ENCODE measurements at places on chromosomes 13 and 19.

GRCh38 chr19:5340637-5341447 is at the start of gene PTPRS:
Gene PTPRS, minus strand, starts transcription at chr19:5340812. Its CDS starts 54,672 bp downstream, at chr19:5286140.
- peak; percentile 26 for DNase-seq

DNA sequence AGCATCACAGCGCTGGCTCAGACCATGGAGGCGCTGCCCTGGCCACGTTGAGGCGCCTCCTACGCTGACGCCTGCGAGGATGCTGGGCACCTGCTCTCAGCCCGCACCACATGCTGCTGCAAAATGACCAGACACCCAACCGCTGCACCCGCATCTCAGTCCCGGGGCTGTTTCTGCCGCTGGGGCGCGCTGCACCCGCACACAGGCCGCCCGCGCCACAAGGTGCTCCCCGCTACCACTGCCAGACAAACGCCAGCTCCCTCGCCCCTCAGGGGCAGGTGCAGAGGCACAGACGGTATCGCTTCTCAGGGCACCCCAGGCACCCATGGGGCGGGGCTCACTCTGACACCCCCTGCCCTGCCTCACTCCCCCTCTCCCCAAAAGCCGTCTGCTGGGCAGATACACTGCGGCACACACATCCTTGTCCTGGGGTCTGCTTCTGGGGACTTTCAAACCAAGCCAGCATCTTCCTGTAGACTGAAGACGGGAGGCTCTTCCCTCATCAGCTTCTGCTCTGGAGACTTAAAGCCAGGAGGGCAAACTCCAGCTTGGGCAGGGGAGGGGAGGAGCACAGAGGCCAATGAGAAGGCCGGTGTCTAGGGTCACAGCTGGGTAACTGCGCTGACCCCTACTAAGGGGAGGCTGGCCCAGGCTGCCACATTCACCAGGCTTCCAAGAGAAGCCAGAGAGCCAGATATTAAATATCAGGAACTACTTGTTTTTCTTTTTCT is 16.3 kb downstream of the CHERP start:
- DNase-seq, result no peak

GRCh38 chr19:28424077-28424476 is 788.9 kb downstream of the UQCRFS1 start:
- no peak for DNase-seq

DNA sequence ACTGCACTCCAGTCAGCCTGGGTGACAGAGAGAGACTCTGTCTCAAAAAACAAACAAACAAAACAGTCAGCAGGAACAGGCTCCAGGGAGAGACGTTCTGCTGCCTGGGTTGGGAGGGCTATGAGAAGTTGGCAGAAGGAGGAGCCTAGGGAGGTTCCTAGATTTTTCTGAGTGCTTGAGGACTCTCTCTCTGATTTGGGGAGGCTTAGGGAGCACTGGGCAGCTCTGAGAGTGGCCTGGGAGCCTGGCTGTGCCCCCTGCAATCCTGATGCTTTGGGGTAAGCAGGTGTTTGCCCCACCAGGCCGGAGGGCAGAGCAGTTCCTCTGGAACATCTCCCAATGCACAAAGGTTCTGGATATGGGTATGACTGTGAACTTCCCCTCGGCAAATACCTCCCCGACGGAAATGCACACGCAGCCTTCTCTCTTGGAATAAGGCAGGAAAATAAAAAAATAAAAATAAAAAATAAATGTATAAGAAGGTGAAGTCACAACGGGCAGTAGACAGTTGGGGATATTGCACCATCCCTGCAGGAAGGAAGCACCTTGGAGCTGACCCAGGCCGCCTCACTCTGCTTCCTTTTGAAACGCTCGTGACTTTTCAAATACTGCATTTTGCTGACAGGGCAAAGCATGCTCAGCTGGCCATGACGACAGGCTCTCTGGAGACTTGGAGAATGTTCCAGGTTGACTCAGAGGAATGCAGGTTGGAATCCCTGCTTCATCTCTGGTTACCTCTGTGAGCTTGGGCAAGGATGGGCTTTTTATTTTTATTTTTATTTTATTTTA is 26.5 kb upstream of the HOMER3 start:
- no peak for DNase-seq

DNA sequence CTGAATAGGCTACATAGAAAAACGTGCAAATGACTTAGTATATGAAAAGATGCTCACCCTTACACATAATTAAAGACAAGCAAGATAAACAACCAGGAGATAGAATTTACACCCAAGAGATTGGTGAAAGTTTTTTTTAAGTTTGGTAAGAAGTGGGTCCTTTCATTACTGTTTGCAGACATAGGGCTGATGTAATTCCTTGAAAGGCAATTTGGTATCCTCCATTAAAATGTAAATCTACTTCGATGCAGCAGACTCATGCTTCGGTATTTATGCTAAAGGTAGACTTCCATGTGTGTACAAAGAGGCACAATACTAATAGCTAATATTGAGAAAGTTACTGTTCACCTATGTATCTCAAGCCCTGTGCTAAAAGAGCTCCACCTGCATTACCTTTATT is 33.5 kb downstream of the CNMD start:
- DNase-seq, result no peak

DNA sequence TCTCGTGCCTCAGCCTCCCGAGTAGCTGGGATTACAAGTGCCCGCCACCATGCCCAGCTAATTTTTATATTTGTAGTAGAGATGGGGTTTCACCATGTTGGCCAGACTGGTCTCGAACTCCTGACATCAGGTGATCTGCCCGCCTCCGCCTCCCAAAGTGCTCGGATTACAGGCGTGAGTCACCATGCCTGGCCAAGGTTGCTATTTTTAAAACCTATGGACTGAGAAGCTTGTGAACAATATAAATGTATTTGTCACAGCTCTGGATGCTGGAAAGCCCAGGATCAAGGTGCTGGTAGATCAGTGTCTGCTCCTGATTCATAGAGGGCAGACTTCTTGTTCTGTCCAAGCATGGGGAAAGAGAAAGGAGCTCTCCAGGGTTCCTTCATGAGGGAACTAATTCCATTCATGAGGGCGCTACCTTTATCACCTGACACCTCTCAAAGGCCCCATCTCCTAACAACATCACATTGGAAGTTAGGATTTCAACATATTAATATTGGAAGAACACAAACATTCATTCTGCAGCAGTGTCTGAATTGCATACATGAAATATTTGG is 16.1 kb downstream of the CARD8 start:
- no peak for DNase-seq

DNA sequence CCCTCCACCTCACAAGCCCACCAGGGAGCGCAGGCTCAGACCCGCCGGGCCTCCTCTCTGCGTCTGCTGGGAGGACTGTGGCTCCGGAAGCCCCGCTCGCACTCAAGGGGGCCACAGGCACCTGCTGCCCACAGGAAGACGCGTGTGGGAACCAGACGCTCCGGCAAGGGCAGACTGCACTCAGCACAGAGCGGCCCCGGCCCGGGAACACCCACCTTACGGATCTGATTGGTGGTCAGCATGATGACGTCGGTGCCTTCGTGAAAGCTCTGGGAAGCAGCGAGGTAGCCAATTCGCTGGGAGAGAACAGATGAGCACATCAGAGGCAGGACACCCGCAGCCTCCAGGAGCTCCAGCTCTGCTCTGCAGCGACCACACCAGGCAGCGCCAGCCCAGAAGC is 14.6 kb downstream of the AP3D1 start:
- peak; percentile 50 for DNase-seq

DNA sequence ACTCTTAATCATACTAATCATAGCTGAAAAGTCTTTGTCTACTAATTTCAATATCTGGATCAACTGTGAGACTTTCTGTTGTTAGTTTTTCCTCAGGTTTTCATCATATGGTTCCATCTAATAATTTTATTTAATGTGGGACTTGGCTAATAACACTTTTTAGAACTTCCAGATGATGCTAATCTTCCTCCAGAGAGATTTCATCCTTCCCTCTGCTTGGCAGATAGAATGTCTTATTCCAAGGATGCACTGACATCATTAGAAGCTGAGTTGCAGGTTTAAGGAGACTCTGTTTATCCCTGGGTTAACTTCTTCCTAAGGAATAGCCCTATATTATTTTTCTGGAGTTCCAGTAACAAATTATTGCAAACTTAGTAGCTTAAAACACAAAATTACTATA is 325.6 kb downstream of the COG6 start:
- no peak for DNase-seq

- no peak for DNase-seq
These were observed 234.5 kb downstream of the DLEU7 start for GRCh38 chr13:50609011-50609410.

DNA sequence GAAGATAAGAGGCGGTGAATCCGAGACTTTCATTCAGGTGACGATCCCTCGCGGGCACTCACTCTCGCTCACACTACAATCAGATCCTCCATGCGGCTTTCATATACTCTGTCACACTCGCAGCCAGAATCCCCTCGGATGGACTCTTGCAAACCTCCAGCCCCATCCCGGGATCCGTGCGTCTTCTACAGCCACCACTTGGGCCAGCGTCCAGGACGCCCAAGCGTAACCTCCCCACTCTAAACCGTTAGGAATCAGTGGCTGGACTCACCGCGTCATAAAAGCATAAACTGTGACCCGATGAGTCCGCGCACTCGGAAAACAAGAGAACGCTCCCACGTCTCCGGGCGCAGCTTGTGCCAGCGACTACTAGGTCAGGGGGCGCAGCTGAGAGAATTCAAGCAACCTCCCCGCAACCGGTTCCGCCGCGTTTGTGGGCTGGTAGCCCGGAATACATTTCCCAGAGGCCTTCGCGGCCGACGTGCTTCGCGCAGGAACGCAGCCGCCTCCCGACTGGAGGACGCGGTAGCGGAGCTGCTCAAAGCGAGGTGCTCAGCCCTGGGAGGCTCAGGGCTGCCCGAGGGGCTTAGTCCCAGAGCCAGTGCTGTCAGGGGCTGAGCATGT is 27.6 kb downstream of the ZNF607 start:
- DNase-seq, result peak; percentile 88

GRCh38 chr19:16368385-16369305 is 44.0 kb downstream of the KLF2 start:
- no peak for DNase-seq

GRCh38 chr19:55340784-55341147 is 1.1 kb downstream of the KMT5C start:
- DNase-seq, result peak; percentile 75

GRCh38 chr19:2223391-2223790 is 12.7 kb downstream of the PLEKHJ1 start:
- DNase-seq, result no peak

DNA sequence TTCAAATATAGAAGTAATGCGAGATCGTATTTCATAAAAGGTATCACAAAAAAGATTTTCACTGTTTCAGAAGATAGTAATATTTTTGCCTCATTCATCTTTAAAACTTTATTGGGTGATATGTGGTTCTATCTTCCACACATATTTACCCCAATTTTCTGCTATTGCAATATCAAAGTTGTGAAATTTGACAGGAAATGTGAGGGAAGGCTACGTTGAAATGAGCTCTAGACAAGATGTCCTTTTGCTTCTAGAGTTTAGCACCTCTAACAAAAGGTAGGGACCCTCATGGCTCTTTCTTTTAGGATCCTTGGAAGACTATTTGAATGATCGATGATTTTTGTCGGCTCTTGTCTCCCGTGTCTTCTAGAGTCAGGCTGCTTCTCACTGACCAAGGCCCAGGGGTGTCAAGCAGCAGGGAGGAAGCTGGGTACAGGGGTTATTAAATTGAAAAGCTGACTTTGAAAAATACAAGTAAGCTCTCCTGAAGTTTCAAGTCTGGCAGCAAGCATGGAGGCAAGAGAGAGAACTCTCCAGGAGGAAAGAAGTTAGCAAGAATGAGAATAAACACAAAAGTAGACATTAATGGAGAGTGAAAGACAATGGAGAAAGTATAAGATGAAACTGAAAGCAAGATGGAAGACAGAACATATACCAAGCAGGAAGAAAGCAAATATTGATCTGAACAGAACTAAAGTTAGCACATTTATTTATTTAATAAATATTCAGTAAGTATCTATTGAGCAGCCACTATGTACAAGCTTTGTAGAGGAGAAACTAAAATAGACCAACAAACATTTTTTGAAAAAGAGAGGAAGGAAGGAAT is 73.4 kb downstream of the RUBCNL start:
- DNase-seq, result no peak

DNA sequence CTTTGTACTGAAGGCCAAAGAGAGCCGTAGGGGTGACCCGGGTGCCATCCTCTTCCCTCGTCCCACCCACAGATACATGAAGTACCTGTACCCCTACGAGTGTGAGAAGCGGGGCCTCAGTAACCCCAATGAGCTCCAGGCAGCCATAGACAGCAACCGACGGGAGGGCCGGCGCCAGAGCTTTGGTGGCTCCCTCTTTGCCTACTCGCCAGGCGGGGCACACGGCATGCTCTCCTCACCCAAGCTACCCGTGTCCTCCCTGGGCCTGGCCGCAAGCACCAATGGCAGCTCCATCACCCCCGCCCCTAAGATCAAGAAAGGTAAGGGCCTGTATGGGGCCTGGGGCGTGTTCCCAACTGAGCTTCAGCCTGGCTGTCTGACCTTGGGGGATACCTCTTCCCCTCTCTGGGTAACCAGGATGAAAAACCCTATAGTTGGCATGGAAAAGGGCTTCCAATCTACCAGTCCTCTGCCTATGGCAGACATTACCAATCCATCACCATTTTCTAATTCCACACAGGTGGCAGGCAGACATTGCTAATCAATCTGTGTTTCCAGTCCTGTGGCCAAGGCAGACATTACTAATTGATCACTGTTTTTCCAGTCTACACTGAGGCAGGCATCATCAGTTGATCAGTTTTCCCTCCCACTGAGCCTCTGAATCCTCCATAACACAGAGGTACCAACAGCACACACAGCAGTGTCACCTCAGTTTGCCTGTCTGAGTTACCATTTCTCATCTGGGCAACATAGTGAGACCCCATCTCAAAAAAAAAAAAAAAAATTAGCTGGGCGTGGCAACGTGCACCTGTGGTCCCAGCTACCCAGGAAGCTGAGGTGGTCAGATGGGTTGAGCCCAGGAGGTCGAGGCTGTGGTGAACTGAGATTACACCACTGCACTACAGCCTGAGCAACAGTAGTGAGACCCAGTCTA is 19.1 kb upstream of the WDR18 start:
- peak; percentile 63 for DNase-seq

DNA sequence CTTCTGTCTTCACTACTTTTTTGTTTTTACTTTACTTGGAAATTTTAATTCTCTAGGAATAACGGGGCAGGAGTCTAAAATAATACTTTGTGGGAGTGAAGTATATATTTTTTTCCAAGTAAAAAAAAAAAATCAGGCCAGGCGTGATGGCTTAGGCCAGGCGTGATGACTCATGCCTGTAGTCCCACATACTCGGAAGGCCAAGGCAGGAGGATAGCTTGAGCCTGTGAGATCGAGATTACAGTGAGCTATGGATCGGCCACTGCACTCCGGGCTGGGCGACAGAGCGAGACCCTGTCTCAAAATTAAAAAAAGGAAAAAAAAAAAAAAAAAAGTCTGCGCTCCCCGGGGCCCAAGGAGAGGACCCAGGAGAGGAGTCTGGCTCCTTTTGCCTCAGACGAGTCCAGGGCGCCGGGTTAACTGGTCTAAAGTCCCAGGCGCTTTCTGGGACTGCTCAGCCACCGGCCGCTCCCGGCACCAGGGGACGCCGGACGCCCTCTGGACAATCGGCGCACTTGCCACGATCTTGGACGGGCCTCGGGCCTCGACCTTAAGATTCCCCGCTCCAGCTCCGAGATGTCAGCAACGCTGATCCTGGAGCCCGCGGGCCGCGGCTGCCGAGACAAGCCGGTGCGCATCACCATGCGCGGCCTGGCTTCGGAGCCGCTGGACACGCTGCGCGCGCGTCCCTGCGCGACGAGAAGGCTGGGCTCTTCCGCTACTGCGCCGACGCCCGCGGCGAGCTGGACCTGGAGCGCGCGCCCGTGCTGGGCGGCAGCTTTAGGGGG is 2.7 kb upstream of the ZFP82 start:
- peak; percentile 75 for DNase-seq

- DNase-seq, result no peak
These were observed 3.5 kb downstream of the CAPS start for GRCh38 chr19:5917431-5918107.

GRCh38 chr13:105821337-105821736 is 714.1 kb downstream of the EFNB2 start:
- DNase-seq, result no peak
